ENCODE measurements at places on chromosomes 4 and X.

GRCh38 chr4:86496094-86497080, 97.7 kb upstream of the PTPN13 start:
- no peak for DNase-seq

GRCh38 chr4:176791591-176792325, 964 bp downstream of the VEGFC start:
- no peak for DNase-seq

- no peak for DNase-seq
These were observed 31.0 kb upstream of the FGG start for GRCh38 chr4:154643493-154643892.

- no peak for DNase-seq
These were observed 27.9 kb downstream of the UGT2B4 start for GRCh38 chr4:69467797-69468196.

GRCh38 chrX:586351-586750, 44.2 kb upstream of the SHOX start:
- DNase-seq, result no peak

- no peak for DNase-seq
These were observed 18.9 kb downstream of the TMEM175 start for GRCh38 chr4:951186-951585.

DNA sequence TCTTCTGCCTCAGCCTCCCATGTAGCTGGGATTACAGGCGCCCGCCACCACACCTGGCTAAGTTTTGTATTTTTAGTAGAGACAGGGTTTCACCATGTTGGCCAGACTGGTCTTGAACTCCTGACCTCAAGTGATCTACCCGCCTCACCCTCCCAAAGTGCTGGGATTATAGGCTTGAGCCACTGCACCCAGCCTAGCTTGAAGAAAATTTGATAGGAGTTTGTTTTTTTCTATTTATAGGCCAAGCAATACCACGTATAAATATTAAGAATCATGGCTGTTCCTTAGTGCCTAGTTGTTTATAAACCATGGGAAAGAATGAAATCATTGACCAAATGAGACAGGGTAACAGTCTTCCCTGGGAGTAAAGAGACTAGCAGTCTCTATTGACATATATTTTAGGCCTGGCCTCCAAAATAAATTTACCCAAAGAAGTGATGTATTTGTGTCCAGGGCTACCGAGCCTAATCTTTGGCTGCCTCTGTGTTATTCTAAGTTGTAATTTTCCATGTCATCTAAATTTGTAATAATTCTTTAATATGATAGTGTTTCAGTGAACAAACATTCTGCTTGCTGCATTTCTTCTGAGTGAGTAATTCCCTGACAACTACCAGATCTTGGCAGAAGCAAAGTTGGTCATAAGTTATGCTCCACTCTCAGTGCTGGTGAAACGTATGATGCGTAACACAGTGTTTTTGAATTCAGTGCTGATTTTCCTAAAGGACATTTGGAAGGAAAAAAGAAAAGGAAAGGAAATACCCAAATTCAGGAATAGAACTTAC, 10.3 kb downstream of the PKD2 start:
- DNase-seq, result peak; percentile 93

GRCh38 chrX:26925088-26925487, 538.1 kb downstream of the PPP4R3C start:
- no peak for DNase-seq

DNA sequence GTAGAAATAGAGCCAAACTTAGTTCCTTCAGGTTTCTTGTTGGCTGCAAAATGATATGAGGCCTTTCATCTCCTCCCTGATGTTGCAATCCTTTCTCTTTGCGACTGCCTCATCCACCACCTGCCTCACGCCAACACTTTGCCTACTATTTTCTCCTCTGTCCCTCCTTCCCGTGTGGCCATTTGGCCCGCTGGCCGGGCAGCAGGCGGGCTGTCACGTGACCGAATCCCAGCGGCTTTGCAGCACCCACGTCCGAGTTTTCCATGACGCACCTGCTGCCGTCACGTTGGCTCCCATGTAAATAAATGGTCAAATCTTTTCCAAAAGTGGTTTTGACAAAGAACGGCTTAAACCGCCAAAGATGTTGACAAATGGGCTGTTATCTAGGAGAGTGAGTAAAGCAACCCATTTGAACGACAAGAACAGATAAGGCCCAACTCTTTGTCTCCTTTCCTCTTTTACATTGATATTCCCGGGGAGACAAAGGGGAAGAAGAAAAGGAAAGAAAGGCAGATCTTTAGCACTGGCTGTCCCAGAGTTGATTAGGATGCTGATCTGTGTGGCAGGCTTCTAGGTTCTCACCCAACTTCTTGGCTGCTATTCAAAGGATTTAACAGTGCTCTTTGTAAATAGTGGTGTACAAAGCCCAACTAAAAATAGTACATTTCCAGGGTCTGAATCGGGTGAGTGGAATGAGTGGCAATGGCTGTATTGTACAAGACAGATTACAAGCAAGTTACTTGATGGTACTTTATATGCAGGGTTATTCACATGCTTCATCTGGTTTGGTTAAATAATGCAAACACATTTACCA, 174.2 kb upstream of the JADE1 start:
- DNase-seq, result peak; percentile 85

DNA sequence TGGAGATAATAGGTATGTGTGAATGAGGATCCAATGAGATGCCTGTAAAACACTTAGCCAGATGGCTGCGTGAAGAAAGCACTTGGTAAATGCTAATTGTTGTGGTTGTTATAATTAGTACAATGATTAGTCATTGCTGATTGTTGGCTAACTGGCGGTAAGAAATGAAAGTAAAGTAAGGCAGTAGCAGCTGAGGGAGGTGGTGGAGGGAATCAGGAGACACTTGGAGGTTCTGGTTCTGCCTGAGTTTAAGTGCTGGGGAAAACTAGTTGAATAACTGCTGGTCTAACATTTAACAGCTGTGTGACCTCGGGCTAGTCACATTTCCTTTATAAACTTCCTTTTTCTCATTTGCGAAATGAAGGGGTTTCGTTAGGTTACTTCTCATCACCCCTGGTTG, 30.9 kb downstream of the CD38 start:
- no peak for DNase-seq

DNA sequence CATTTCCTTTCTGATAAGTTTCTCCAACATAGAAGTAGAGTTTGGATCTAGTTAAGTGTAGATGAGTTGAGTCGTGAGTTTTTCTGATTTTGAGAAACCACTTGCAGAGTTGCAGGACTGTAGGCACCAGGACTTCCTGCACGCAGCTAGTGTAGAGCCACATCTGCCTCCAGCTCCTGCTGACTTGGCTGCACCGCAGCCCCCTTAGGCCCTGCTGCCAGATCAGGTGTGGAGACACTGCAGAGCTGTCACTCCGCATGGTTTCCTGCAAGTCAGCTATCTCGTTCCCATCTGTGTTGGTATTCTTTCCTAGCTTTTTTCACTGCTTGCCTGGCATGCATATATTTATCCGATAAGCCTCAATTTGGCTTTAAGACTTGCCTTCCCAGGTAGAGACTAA, 48.9 kb downstream of the PCDH7 start:
- DNase-seq, result no peak

GRCh38 chr4:184352891-184353290, 121.5 kb downstream of the IRF2 start:
- DNase-seq, result no peak

- DNase-seq, result no peak
These were observed 14.8 kb upstream of the PPARGC1A start for GRCh38 chr4:23904639-23905071.

GRCh38 chrX:115459883-115460880, 100.8 kb upstream of the PLS3 start:
- peak; percentile 62 for DNase-seq

- DNase-seq, result no peak
These were observed 110.7 kb downstream of the ARAP2 start for GRCh38 chr4:36133658-36134057.

DNA sequence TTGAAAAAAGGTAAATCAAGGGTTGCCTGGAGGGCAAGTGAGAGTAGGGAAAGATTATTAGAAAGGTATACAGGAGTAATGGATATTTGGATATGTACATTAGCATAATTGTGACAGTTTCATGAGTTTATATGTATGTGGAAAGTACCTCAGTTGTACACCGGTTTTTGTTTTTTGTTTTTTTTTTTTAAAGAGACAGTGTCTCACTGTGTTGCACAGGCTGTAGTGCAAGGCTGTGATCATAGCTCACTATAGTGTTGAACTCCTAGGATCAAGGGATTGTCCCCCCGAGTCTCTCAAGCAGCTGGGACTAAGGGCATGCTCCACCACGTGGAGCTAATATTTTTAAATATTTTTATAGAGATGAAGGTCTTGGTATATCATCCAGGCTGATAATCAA, 15.3 kb upstream of the HPGD start:
- DNase-seq, result no peak

GRCh38 chr4:22500831-22501714, 14.8 kb downstream of the ADGRA3 start:
- peak; percentile 77 for DNase-seq

- no peak for DNase-seq
These were observed 104.9 kb upstream of the GIMD1 start for GRCh38 chr4:106473515-106473914.

DNA sequence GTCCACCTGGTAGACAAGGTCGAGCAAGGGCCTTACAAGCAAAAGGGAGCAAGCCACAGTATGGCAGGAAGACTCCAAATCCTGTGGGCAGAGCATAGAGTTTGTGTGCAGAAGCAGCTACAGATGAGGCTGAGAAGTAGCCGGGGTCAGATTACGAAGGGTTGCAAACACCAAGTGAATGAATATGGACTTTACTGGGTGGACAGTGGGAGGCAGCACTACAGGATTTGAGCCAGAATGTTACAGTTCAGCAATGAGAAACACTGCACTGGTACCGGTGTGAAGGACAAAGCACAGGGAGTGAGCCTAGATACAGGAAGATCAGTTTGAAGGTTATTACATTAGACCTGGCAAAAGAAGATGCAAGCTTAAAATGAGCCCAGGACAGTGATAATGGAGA, 46.1 kb upstream of the HOPX start:
- no peak for DNase-seq

GRCh38 chr4:13918991-13919441, 291.5 kb upstream of the BOD1L1 start:
- DNase-seq, result no peak

- DNase-seq, result no peak
These were observed 55.0 kb upstream of the GAB1 start for GRCh38 chr4:143281507-143282190.

DNA sequence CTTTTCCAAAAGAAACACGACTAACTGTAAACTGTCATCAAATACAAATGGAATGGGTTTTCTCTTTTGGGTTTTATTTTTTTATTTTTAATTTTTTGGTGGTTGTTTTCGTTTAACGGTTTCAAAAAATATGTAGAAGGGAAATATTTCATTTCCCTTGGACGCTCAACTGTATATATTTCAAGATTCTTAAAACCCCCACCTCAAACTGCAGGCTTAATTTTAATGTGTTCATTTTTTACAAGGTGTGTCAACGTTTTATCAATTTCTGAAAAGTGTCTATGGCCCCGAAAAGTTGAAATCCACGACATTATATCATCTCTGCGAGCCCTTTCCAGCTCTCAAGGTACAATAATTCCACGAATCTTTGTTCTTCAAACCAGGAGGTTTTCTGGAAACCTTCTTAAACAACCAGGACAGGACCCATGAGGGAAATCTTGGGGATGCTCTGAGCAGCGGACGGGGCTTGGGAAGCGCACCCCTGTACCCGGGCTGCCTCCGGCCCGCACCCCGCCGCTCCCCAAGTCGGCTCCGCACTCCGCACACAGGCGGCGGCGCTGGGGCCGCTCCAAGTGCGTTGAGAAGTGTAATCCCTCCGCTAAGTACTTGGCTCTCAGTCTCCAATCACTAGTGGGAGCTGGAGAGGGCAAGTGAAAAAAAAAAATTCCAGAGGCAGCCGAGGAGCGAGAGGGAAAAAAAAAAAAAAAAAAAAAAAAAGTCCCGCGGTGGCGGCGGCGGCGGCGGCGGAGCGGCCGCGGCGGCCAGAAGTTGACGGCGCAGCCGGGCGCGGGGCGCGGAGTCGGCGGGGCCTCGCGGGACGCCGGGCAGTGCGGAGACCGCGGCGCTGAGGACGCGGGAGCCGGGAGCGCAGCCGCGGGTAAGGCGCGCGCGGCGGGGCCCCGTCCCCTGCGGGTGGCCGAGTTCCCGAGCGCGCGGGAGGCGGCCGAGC, at the start of gene BMPR1B:
TSS of gene BMPR1B (plus strand) at position 764 of the 949 bp plus-strand sequence. CDS start 346,470 bp downstream, outside the sequence.
- peak; percentile 51 for DNase-seq

DNA sequence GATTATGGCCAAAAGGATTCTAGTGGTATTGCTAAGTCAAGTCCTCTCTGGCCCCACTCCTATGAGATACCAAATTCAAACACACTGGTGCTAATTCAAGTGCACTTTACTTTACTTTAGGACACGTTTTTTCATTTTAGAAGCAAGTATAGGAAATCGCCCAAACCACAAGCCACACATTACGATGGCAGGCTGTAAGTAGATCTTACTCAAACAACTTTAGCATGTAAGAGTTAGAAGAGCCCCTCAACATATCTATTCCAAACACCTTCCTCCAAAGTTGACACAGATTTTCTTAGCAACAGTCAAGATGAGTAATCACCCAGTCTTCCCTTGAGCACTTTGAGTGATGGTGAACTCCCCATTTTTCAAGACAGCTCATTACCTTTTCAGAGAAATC, 43.6 kb downstream of the DRD5 start:
- DNase-seq, result no peak

DNA sequence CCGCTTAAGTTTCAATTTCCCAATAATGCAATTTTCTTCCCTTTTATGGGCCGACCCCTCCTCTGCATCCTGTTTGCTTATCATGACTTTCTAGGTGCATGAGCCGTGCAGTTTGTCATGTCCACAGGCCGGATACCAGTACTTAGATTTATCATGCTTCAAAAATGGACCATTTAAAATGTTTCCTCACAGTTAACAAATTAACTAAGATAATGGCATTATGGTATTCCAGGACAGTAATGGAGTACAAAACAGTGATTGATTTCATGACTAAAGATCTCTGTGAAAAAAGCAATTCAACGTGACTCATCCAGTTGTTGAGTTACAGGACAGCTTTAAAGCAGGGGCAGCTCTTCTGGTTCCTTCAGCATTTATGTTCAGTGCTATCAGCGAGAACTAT, 23.0 kb downstream of the SNX25 start:
- no peak for DNase-seq

DNA sequence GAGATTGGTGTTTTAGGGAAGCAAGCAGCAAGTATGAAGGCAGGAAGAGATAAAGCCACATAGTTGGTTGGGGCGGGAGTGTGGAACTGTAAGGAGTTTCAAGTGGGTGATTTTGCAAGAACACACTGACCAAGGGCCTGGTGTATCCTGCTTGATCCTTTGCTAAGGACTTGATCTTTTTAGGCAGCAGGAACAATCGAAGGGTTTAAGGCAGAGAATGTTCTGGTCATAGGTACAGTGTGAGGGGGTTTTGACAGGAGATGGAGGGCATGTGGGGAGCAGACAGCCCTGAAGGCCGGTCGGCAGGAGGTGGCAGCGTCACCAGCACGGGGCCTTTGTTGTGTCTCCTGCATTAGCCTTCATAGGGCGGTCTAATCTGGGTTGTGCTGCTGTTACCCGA, 54.7 kb downstream of the FAM193A start:
- peak; percentile 45 for DNase-seq

DNA sequence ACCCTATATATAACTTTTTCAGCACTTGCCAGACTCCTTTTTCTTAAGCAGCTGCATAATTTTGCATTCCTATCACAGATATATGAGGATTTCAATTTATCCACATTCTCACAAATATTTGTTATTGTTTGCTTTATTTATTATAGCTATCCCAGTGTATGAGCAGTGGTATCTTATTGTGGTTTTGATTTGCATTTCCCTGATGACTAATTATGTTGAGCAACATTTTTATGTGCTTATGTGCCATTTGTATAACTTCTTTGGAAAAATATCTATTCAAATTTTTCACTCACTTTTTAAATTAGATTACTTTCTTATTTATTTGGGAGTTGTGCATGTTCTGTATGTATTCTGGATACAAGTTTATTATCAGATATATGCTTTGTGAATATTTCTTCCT, 361.9 kb downstream of the KCTD8 start:
- DNase-seq, result peak; percentile 8
